DMS153 (cell line): ENCODE measurements at places on chromosomes 11 and 22.

GRCh38 chr22:29907753-29908515 is 25.0 kb downstream of the MTMR3 start:
- peak; percentile 60 for DNase-seq

- no peak for DNase-seq
Observed at GRCh38 chr11:18697576-18697975, 1.0 kb upstream of the TMEM86A start.

DNA sequence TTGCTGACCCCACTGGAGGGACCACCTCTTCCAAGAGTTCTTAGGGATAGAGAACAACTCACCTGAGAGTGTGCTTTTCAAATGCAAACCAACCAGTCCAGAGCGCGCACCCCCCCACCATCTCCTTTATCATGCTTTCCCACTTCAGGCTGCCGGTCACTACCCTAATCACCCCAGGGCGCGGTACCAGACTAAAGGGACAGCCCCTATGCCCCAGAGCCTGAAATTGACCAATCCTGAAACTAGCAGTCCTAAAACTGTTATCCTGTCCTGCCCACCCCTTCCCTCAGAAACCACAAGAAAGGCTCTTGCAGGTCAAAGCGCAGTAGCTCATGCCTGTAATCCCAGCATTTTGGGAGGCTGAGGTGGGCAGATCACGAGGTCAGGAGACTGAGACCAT is 37.0 kb downstream of the NEAT1 start:
- no peak for DNase-seq

DNA sequence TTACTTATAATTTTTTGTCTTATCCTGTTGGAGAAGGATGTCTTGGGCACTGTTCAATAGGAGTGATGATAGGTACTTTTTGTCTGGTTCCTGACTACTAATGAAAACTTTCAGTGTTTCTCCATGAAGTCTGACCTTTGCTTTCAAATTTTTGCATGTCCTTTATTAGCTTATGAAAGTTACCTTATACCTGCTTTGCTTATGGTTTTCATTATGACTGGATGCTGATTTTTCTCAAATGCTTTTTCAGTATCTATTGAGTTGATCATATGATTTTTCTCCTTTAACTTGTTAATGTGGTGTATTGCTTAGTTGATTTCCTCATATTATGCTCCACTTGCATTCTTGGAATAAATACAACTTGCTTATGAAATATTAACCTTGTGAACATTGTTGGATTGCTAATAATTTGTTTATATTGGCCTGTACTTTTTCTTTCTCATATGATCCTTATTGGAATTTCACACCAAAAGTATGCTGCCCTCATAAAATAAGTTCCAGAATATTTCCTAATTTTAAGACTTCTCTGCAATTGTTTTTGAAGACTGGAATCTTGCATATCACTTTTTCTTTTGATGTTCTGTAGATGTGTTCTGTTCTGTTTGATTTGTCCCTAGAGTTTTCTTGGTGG is 85.0 kb upstream of the SC5D start:
- no peak for DNase-seq

DNA sequence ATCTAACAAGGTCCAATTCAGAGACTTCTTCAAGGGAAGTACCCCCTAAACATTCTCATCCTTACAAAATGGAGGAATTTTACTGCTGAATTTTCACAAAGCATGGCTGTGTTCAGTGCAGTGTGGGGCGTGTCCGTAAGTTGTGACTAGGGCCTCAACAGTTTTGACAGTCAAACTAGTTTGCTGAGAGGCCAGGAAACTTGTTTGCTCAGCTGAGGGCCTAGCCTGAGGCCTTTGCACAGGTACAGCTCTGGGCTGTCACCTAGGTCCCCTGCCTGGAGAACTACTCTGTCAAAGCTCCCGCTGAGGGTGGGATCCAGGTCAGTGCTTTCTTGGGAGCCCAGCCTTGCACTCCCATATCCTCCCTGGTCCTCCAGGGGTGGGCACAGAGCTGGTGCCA is 27.9 kb downstream of the TCP11L1 start:
- DNase-seq: no peak

DNA sequence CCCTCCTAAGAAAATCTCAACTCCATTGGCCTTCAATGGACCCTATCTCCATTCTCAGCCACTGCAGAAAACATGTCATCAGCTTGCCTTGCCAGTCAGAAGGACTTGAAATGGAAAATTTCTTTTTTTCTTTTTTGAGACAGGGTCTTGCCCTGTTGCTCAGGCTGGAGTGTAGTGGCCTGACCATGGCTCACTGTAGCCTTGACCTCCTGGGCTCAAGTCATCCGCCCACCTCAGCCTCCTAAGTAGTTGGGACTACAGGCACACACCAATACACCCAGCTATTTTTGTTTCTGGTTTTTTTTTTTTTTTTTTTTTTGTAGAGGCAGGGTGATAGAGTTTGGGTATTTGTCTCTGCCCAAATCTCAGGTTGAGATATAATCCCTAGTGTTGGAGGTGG is 29.0 kb downstream of the AGBL2 start:
- DNase-seq: no peak

GRCh38 chr11:19853920-19854319 is 141.3 kb downstream of the NAV2 start:
- no peak for DNase-seq

DNA sequence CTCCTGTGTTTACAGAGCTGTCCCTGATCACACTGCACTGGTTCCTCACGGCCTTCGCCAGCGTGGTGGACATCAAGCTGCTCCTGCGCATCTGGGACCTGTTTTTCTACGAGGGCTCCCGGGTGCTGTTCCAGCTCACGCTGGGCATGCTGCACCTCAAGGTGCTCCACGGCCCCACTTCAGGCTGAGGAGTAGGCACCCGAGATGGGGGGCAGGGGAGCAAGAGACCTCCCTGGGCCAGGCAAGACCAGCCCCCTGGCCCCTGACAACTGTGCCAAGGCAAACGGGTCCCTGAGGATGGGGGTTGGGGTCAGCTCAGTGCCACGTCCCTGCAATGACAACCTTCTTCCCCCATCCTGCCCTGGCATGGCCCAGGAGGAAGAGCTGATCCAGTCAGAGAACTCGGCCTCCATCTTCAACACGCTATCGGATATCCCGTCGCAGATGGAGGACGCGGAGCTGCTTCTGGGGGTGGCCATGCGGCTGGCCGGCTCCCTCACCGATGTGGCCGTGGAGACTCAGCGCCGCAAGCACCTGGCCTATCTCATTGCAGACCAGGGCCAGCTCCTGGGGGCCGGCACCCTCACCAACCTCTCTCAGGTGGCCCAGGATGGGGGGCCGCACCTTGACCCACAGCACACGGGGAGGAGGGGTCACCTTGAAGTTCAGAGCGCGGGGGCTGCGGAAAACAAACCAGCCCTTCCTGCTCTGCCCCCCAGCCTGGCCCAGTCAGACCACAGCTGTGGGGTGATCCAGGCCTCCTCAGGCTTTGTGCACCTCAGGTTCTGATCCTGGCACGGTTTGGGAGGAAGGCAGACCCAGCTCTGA is 35.9 kb downstream of the SGSM3 start:
- DNase-seq: no peak

DNA sequence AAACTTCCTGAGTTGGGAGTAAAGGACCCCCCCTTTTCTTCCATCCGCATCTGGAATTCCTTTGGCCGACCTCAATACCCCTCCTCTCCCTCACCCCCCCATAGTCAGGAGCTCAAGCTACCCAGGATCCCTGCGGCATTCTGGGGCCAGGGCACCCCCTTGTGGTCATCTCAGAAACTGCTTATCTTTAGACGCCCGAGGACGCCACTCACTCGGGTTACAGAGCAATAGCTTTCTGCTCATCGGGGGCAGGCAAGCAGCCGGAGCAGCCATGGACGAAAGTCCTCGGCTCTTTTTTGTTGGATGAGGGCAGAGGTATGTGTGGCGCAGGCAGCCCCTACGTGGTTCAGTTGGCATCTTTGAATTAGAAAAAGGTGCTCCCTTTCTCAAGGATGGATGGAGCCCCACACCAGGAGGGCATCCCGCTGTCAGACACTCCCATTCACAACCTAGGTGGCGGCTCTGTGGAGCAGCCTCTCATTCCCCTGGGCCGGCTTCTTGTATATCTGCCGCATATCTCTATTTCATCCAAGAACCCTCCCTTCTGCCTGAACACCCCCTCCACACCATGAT is 2.3 kb downstream of the C1QTNF5 start:
- DNase-seq: peak; percentile 14

DNA sequence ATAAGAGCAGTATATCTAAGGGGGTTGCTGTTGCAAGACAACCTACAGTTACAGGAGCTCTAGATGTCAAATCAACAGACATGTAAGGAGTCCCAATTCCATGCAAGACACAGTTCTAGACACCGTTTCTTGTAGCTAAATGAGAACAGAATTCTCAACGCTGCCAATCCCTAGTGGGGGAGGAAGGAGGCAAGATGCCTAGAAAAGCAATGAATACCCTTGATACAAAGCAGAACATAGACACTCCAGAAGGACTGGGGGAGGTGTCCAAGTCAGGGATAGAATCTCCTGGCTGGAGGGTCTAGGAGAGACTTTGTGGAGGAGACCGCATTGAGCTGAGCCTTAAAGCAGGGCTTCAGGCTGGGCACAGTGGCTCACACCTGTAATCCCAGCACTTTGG is 280.2 kb downstream of the BUD13 start:
- DNase-seq: no peak

GRCh38 chr11:119726150-119726553 is 2.8 kb downstream of the NECTIN1 start:
- no peak for DNase-seq

GRCh38 chr11:104534278-104534677 is 364.0 kb downstream of the CASP12 start:
- no peak for DNase-seq

GRCh38 chr11:1844221-1845094 is 5.7 kb downstream of the TNNI2 start:
- DNase-seq: no peak

GRCh38 chr11:72648384-72649136 is 25.7 kb downstream of the PDE2A start:
- no peak for DNase-seq

- DNase-seq: no peak
Observed at GRCh38 chr11:119100246-119100970, 1.2 kb downstream of the DPAGT1 start.

GRCh38 chr11:133676265-133676664 is 144.0 kb upstream of the OPCML start:
- no peak for DNase-seq

- peak; percentile 66 for DNase-seq
Observed at GRCh38 chr11:122853971-122854446, 15.7 kb downstream of the CRTAM start.

DNA sequence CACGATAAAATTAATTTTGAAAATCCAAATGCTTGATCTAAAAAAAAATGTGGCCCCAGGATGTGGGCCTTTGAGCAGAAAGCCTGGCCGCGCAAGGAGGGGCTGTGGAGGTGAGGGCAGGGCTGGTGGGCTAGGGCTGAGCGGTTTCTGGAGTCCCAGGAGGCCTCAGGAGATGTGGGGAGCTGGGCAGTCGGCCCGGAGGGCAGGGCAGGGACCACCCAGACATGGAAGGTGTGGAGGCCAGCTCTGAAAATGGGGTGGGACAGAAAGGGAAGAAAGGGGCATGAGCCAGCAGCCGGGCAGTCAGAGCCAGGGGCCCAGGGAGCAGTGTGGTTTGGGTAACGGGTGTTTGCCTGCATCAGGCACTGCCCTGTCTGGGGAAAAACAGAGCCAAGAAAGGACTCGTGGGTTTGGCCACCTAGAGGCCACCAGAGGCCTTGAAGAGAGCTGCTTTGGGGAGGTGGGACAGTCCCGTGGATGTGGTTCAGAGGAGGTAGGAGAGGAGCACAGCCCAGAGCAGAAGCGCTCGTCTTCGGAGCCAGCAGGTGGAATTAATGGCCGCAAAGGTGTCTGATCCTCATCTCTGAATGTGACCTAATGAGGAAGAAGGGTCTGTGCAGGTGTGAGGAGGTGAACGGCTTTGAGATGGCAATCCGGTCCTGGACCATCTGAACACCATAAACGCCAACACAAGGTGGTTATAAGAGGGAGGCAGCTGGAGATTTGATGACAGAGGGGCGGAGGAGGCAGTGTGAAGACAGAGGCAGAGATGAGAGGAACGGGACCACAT is 50.2 kb downstream of the IGF2 start:
- DNase-seq: no peak

DNA sequence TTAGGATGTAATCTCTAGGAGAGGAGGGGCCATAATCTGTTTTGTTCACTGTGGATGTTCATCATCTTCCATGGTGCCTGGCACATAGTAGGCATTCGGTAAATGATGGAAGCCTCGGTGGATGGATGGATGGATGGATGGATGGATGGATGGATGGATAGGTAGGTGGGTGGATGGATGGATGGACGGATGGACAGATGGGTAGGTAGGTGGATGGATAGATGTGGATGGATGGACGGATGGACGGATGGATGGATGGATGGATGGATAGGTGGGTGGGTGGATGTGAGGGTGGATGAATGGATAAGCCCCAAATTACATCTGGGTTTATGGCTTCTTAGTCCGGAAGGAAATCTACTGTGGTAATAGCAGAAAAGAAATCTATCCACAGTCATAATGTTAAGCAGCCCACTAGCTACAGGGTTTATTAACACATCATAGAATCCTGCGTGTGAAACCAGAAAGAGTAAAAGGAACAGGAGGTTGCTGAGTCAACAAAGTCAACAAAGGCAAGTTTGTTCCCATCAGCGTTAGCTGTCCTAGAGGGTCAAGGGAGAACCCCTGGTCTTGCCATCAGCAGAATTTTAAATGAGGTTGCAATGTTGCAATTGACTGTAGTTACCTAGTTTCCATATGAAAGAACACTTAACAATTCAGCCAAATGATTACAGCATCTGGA is 82.8 kb downstream of the C11orf91 start:
- no peak for DNase-seq

- no peak for DNase-seq
Observed at GRCh38 chr22:30435674-30436126, 10.1 kb downstream of the MTFP1 start.

- DNase-seq: no peak
Observed at GRCh38 chr11:130439160-130439519, 9.3 kb upstream of the ADAMTS15 start.

- DNase-seq: no peak
Observed at GRCh38 chr11:116787436-116787785, 412 bp downstream of the ZPR1 start.

DNA sequence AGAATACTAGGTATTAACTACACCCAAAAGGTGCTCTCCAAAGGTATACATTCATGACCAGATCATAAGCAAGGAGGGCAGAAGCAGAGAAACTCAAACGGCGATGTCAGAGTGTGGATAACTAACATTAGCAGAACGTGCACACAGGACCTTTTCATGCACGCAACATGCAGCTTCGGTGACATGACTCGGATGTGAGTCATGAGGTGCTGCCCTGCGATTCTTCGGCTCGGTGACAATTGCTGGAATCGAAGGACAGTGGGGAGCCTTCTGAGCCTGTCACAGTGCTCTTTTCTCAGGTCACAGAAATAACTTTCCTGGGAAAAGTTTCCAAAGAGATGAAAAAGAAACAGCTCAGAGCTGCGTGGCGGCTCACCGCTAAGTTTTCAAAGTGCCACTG is 418.5 kb upstream of the SYN3 start:
- DNase-seq: no peak

DNA sequence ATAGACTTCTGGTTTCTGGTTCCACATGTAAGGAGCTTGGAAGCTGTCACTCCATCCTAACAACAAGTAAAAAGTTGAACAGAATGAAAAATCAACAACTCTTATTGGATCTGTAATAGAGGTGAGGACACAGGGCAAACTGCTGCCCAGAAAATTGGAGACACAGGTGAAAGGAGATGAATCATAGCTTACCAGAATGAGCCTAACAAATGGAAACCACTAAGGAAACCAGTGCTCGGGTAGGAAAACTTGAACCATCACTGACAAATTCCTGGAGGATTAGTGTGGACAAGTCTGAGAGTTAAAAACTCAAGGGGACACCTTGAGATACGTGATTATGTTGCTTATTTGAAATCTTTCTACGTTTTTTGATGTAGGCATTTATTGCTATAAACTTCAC is 52.1 kb downstream of the GDPD4 start:
- DNase-seq: no peak
